Astrocyte (in vitro differentiated cells and primary cell): ENCODE measurements at places on chromosomes 16 and 17. TPM values are rescaled to one million over a fixed set of nuclear protein-coding genes. Genes with fewer than 3 reads are reported as not detected.

Gene OR1A1
- not detected in 2 replicates for total RNA-seq

Gene FDXR
- total RNA-seq: 30.8 and 34.2 TPM in 2 replicates

Gene MLX
- 26.5 and 29.9 TPM in 2 replicates for total RNA-seq

Gene MEIOB
- 0.16 TPM in 1 of 2 replicates, not detected in the other for total RNA-seq

Gene TAT
- not detected in 2 replicates for total RNA-seq

DNA sequence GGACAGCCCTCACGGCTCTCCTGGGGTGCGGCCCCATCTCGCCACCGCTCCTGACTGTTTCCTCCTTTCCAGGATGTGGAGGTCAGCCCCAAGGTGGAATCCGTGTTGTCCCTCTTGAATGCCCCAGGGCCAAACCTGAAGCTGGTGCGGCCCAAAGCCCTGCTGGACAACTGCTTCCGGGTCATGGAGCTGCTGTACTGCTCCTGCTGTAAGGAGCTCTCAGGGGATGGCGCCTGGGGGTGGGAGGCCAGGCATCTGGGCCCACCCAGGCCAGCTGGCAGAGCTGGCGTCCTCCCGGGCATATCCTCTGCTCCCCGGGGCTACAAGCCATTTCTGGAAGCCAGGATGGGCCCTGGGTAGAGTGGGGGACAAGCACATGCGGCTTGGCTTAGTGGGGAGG lies 13.2 kb downstream of the IL34 start:
- DNase-seq: no peak

DNA sequence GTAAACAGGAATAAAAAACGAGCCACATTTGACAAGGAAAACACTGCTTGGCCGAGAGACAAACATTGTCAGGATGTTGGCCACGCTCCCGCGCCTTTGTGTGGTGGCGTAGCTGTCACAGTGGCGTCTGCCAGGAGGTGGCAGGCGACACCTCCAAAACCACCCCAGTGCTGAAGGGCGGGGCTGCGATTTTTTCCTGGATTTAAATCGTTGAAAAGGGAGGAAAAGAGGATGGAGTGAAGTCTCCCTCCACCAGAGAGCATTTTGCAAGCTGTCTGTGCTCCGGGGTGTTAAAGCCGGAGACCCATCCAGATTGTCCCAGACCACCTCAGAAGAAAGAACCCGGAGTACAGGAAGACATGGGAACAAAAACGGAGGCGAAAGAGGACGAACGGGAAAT lies 12.7 kb downstream of the MRM3 start:
- DNase-seq: peak; percentile 36

GRCh38 chr16:78761427-78761826 lies 662.0 kb downstream of the WWOX start:
- DNase-seq: no peak

- DNase-seq: no peak
These were observed 16.2 kb upstream of the TNRC6C start for GRCh38 chr17:77942112-77942988.

DNA sequence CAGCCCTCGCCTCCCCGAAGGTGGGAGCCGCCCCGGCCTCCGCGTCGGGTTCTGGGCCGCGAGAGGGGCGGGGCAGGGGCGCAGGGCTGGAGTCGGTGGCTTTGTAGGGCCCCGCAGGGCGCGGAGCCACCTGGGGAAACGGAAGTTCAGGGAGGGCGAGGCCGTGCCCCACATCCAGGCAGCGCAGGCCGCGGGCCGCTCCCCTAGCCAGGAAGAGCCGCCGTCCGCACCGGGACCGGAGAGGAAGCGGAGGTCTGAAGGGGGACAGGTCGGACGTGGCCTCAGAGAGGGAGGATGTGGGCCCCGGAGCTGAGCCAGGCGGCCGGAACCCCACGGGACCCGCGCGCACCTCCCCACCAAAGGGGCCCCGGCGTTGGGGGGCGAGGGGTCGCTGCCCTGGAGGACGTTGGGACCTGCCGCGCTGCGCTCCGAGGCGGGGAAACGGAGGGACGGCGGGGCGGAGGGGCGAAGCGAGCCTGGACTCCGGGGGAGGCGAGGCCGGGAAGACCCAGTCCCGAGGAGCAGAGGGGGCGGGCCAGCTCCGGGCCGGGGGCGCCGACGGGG lies 482 bp upstream of the SLC16A3 start:
- DNase-seq: no peak

DNA sequence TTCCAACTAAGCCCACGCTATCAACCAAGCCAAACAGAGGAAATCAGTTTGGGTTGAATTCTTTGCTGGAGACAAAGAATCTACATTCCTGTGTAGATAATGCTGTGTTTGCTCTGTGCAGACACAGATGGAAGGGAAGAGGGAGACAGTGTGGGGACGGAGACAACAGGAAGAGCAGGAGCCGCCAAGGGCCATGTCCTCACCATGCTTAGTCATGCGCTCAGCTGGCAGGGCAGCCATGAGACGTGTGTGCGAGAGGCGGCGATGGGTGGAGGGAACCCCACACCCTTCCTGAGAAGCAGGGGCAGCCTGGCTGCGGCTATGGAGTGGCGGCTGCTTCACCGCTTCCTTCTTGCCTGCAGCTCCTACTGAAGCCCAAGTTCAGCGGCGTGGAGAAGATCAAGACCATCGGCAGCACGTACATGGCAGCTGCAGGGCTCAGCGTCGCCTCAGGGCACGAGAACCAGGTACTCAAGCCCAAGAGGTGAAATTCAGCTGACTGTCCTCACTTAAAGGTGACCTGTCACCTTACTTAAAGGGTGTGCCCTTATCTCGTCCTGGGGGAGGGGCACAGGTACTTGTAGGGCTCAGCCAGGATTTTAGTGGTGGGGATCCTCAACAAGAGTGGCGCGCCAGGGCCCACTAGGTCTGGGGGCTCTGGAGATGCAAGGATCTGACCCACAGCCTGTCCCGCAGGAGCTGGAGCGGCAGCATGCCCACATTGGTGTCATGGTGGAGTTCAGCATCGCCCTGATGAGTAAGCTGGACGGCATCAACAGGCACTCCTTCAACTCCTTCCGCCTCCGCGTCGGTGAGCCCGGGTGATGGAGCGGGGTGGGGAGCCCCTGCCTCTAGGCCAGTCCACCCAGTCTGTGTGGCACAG lies 47.5 kb downstream of the ADCY7 start:
- peak; percentile 61 for DNase-seq

DNA sequence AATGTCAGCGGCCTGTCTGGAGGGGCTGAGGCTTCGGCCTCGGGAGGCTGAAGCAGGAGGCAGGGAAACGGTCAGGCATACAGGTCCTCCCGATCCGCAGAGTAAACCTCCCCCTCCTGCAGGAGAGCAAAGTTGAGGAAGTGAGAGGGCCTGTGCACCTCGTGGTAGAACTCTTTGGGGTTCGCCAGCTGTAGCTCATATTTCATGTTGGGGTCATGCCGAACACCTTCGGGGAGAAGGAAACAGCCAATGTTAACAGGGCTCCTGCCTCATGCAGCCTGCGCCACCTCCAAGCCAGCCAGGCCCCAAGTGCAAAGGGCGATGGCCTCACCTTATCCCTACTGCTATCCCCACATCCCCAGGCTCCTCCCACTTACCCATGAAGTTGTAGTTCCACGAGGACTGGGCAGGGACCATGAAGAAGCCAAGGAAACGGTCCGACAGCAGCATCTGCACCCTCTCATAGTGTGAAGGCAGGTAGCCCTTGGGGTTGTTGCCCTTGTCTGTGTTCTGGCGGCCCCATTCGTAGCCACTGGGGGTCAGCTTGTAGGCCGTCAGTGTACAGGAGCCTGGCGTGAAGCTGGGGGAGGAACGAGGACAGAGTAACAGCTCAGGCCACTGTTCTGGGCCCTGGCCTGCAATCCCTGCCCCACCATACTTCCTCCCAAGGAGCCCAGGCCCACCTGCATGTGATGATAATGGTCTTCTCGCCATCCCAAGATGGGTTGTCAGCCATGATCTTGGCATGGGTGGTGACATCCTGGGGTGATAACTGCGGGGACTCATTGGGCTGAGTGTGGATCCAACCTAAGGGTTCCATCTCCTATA lies 1.3 kb upstream of the RILP start:
- DNase-seq: no peak

- DNase-seq: no peak
These were observed 29.0 kb downstream of the PGS1 start for GRCh38 chr17:78407387-78408000.

DNA sequence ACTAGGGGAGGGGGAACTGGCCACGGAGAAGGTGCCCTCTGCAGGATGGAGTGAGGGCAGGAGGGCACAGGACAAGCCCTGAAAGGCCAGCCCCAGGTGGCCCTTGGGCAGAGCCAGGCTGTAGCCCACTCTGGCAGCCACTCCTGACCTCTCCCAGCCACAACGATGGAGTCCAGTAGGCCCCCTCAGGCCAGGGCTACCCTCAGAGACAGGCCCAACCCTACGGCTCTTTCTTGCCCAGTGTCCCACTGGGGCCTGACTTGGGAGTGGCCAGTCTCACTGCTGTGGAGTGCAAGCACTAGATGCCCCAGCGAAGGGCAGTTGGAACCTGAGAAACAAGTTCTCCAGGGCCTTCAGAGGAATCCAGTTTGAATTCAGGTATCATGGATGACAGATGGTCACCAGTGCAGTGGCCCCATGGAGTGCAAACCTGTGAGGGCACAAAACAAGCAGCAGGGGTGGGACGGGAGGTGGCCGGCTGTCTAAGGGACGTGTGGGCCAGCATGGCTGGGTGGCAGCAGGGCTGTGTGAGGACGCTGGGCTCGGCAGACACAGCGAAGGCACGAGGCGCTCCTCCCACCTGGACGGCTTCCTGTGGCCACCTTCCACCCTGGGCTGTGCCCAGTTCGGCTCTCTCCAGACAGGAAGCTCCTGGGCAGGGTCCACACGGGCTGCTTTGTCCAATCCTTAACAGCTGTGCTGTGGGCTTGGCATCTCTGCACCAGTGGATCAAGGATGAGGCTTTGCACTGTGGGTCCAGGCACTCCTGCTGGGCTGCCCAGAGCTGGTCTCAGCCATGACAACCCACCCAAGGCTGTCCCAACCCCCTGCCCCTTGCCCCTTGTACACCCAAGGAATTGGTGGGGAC lies 72.1 kb downstream of the AMFR start:
- DNase-seq: no peak

DNA sequence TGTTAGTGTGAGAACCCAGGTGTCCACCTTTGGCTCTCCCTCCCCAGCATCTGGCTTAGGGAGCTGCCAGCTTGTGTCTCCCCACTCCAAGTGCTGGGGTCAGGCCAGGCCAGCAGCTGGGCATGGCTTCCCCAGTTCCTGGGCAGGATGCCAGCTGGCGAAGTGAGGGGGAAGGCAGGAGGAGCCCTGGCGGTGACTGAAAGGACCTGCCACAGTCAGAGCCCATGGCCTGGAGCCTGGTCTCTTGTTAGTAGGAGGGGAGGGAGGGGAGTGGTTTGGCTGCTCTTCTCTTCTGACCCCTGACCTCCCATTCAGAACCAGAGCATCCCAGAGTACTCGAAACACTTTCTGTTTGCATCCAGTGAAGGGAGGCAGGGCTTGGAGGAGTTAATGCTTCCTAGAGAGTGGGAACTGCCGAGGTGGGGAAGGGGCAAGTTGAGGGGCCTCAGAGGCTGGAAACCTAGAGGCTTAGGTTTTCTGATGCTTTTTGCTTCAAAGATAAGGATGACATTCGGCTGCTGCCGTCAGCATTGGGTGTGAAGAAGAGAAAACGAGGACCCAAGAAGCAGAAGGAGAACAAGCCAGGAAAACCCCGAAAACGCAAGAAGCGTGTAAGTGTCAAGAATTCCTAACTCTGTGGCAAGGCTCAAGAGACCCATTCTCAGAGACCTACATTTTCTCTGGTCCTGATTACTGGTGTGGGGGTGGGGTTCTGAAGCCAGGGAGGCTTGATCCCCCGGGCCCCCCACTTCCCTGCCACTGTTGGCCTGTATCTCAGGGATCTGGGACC lies 772 bp downstream of the CHD3 start:
- DNase-seq: peak; percentile 68

DNA sequence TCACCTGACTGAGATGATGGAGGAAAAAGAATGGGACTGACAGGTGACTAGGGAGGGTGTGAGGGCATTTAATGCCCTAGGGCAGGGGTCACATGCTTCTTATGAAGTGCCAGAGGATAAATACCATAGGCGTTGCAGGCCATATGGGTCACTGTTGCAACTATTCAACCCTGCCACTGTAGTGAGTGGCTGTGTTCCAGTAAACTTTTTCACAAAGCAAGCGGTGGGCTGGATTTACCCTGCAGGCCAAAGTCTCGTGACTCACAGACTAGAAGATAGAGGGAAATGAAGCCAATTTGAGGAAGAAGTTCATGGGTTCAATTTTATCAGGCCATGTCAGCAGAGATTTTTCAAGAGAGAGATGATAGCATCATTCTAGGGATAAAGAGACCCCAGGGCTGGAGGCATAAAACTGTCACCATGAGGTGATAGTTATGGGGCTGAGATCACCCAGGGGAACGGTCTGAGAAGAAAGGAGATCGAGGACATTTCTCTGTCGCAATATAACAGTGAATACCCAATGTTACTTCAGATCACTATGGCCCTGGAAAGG lies 8.6 kb downstream of the ARHGAP17 start:
- peak; percentile 55 for DNase-seq

- DNase-seq: no peak
These were observed 238.1 kb downstream of the MAF start for GRCh38 chr16:79362300-79362970.

- no peak for DNase-seq
These were observed 24.4 kb upstream of the CRHR1 start for GRCh38 chr17:45759761-45760160.

- DNase-seq: no peak
These were observed 1.5 kb downstream of the SOCS7 start for GRCh38 chr17:38353086-38353604.
